Erythroblast (primary cell): ENCODE measurements at places on chromosomes 1 and 21.
A peak's percentile ranks its signal among the peaks of the same experiment; 100 is the strongest.

GRCh38 chr1:229325401-229325800 lies 17.4 kb downstream of the CCSAP start:
- no peak for DNase-seq

GRCh38 chr1:44024903-44025525 lies 6.2 kb downstream of the SLC6A9 start:
- no peak for DNase-seq

- DNase-seq: no peak
These were observed 129.9 kb downstream of the SLC30A10 start for GRCh38 chr1:219798283-219799030.

GRCh38 chr1:116861137-116861536 lies 48.6 kb upstream of the PTGFRN start:
- no peak for DNase-seq

GRCh38 chr1:201904579-201904978 lies 15.9 kb downstream of the SHISA4 start:
- no peak for DNase-seq

GRCh38 chr1:53272349-53272748 lies 34.0 kb upstream of the MAGOH start:
- DNase-seq: no peak

DNA sequence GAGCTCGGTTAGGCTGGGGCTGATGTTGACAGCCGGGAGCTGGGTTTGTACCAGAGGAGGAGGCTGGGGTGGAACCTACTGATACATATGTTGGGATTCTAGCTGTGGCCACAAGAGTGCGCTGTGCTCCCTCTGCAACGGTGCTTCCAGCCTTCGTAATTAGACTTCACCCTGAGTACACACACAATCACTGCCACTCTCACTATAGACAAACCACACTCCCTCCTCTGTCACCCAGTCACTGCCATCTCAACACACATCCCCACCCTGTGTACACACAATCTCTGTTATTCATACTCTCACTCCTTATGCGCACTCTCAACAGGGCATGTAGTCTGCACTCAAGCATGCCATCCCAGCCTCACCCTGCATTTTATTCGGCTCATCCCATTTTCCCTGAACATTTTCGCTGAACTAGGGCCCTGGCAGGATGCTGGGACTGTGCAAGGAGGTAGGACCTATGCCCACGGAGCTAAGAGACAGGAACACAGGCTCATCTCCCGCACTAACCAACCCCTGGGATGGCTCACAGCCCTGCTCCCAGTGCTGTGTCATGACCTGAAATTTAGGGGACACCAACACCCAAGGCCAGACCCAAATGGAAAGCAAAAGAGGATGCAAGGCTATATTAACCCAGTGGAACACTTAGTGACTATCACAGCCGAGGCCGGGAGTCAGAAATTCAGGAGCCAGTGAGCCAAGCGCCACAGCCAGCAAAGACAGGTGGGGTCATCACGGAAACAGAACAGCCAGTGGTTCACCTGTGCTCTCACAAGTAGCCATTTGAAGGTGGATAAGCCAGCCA lies 5.7 kb downstream of the GJB3 start:
- peak; percentile 80 for DNase-seq

DNA sequence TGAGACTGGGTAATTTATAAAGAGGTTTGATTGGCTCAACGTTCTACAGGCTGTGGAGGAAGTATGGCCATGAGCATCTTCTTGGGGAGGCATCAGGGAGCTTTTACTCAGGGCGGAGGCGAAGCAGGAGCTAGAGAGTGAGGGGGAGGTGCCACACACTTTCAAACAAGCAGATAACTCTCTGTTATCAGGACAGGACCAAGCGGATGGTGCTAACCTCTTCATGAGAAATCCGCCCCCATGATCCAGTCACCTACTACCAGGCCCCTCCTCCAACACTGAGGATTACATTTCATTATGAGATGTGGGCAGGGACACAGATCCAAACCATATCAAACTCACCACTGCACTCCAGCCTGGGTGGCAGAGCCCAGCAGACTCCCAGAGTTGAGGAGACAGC lies 11.5 kb upstream of the LRRC47 start:
- no peak for DNase-seq

GRCh38 chr1:112894010-112894292 lies 62.0 kb downstream of the SLC16A1 start:
- no peak for DNase-seq

DNA sequence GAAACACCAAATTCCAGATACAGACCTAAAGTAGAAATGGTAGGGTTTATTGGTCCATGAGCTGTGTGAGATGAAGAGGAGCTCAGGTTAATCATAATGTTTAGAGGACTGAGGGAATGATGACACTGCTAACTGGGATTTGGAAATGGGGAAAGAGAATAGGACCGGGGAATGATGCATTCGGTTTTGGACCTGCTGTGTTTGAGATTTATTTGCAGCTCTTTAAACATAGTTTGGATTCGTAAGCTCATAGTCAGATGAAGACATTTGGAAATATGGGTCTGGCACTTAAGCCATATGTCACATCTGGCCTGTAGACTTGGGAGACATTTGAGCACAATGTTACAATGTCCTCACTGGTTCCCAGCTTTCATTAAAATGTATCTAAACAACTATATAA lies 127.9 kb upstream of the DUSP10 start:
- no peak for DNase-seq

- no peak for DNase-seq
These were observed 58.3 kb downstream of the RGS2 start for GRCh38 chr1:192867180-192867579.

DNA sequence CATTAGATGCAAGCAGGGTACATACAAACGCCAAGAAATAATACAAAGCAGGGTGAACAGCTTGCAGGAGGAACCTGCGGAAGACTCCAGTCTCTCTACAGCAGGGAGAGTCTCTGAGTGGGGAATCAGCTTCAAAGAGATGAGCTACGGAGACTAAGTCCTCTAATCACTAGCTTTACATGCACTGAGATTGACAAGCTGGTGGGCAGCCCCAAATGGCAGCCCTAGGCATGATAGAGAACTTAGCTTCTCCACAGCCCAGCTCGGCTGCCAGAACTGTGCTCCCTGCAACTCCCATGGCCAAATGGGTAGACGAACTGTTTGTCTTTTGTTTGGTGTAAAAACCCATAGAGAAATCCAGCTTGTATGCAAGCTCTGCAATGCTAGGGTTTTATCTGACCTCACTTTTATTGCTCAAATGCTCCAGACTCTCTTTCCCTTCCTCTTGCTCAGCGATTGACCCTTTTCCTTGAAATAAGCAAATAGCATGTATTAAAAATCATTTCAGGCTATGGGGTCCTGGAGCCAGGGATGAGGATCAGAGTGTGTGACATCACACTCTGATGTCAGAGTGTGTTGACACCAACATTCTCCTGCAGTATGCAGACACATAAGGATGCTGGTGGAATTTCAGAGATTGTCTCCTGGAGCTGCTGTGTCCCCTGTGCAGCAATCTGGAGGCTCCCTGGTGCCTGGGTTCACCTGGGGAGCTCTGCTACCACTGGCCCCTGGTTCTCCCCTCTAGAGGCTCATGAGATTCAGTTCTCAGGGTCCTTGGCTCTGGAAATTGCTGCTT lies 238.5 kb downstream of the TTLL7 start:
- peak; percentile 16 for DNase-seq

- DNase-seq: no peak
These were observed 118.7 kb upstream of the BARHL2 start for GRCh38 chr1:90835661-90836344.

DNA sequence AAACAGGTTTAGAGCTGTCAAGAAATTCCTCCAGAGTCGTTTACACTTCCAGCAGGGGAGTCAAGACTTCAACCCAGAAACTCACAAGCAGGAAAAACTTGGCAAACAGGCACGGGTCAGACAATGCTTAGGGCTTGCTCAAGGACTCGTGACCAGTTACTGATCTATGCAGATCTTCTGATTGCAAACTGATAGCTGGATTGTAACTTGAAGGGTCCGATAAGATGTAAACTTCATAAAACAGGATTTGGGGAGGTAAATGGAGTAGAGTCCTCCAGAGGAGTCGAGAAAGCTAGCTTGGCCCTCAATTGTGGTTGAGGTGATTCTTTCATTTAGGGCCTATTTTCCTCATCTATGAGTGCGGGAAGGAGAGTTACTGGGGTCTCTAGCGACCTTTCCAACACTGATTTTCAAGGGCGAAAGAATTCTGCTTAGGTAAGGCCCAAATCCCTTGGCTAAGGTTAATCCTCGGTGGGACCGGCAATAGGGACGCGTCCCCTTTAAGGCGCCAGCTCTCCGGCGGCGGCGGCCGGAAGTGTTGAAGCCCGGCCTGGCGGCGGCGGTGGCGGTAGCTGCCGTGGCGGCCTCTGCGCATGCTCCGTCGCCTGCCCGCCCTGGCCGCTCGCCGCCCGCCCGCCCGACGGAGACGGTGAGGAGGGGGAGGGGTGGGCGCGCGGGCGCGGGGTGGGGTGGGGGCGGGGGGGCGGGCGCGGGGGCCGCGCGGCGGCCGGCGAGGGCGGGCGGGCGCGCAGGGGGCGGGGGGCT lies at the start of gene GMEB1:
Gene GMEB1 (plus strand): TSS at position 594 of the 765 bp plus-strand sequence. CDS start 14,829 bp downstream, outside the sequence.
- DNase-seq: peak; percentile 93
